ENCODE measurements at places on chromosomes 12 and 14.
A peak's percentile ranks its signal among the peaks of the same experiment; 100 is the strongest.

DNA sequence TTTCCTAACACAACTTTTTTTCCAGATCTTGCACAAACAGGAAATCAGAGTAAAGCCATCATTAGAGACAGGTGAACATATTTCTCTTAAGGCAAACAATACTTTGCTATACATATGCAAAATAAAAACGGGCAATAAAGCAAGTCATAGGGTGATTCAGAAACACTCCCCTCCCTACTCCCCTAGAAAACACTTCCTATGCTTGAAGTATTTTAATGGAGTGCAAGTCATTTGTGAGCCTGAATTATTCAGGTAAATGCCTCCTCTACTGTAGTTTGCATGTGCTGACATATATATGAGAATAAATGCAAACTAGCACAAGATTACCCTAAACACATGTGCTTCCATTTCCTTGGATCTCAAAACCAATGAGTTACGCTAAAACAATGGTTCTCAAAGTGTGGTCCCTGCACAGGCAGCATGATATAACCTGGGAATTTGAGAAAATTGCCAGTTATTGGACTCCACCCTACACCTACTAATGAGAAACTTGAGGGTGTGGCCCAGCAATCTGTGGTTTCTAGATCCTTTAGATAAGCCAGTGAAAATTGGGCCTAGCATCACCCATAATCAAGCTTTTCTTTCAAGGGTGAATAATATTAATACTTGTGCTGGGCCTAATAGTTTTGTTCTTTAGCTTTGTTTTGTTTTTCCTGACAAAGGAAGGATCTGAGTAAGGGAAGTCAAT lies 159.7 kb upstream of the BMP4 start:
- no peak for DNase-seq

DNA sequence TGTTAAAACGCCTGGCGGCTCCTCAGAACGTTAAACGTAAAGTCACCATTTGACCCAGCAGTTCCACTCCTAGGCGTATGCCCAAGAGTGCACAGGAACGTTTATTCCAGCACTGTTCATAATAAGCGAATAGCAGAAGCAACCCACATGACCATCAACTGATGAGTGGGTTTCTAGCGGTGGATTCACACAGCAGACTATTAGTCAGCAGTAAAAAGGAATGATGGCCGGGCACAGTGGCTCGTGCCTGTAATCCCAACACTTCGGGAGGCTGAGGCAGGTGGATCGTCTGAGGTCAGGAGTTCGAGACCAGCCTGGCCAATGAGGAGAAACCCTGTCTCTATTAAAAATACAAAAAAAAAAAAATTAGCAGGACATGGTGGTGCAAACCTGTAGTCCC lies 22.4 kb upstream of the FBRSL1 start:
- no peak for DNase-seq

GRCh38 chr12:56007564-56008559 lies 10.8 kb downstream of the SUOX start:
- peak; percentile 66 for DNase-seq

DNA sequence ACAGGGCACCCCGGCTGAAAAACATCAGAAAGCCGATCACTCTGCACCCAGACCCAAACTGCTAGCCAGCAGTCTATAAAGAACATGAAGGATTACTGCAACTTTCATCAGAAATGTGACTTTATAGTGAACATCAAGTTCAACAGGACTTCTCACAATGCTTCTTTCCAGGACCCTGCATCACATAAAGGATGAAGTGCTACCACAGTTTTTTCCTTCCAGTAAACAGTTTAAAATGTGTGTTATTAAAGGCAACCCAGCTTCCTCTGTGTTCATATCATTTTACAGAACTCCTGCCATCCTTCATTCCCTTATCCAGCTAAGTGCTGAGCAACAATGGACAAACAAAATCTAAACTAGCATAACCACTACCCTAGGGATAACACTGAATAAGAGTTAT lies 280.3 kb upstream of the DIO2 start:
- DNase-seq: no peak

GRCh38 chr12:112380663-112381405 lies 1.4 kb downstream of the HECTD4 start:
- DNase-seq: peak; percentile 40

DNA sequence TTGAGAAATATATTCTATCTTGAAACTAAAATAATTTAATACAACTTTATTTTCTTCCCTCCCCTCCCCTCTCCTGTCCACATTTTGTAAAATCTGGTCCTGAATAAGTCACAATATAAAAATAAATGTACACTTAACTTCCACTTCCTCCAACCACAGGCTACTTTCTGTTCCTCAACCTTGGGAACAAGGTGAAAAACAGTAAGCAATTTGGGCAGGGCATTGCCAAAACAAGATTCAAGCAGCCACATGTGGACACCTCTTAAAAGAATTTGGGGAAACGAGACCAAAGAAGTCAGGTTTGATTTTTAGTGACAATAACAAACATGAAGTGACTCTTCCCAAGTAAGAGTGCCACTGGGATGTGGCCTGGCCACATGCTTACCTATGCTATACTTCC lies 115.7 kb downstream of the PTPRQ start:
- no peak for DNase-seq

DNA sequence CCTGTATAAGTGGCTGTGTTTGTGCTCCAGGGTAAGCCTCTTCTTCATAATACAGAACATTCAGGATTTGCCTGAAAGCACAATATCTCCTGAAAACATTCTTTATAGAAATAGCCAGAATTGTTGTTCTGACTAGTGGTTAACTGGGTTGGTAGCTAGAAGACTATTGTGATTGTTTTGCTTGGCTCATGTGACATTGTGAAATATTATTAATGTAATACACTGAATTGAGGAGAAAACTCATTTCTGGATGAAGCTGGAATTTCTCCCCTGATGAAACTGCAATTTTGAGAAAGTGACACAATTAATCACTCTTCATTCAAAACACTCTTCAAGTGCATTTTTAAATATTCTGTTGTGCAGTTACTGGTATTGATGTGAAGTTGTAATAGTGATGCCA lies 172.3 kb upstream of the PTPRQ start:
- DNase-seq: no peak

- DNase-seq: no peak
Observed at GRCh38 chr12:38775457-38775856, 129.9 kb downstream of the CPNE8 start.

DNA sequence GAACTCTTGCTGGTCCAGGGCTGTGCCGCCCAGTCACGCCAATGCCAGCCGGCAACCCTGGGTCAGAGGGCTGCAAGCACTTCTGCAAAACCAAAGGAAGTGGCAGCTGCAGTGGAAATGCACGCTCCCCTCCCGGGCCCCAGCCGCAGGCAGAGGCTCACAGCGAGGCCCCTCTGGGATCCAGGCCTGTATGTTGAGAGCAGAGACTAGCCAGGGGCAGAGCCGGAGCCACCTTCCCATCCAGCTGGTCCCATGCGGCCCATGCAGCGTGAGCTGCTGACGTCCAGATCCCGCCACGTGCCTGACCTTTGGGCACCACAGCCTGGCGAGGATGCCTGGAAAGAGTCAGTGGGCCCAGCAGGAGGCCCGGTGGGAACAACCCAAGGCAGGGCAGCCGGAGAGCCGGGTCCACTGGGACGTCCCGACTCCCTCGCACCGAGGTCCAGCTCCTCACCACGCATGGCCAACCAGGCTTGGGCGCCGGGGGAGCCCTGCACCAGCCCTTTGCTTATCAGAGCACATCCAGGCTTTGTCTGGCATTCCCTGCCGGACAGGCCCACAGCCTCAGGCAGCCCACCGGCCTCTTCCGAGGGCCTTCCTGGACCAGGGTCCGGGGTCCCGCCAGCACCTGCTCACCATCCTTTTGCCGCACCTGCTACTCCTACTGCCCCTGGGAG lies 4.3 kb downstream of the GPR132 start:
- DNase-seq: peak; percentile 46

DNA sequence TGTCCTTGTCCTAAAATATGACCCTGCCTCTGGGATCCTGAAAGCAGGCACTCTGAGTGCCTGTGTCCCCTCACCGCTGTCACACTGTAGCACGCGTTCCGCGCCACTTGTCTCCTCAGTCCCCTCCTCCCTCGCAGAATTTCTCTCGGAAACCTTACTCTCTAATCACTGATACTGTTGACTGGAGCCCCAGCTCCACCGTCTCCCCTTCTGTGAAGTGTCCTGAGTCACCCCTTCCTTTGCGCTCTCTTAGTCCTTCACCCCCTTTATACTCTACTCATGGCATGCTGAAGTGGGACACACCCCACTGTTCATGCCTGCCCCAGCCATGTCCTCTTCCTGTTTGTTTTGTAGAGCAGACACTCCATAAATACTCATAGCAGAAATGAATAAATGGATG lies 104.7 kb downstream of the ZNF664 start:
- DNase-seq: no peak
